Stomach (tissue), 19 donors: ENCODE measurements at places on chromosomes 5 and 9. TPM values are rescaled to one million over a fixed set of nuclear protein-coding genes. Genes with fewer than 3 reads are reported as not detected.
A peak's percentile ranks its signal among the peaks of the same experiment; 100 is the strongest.

DNA sequence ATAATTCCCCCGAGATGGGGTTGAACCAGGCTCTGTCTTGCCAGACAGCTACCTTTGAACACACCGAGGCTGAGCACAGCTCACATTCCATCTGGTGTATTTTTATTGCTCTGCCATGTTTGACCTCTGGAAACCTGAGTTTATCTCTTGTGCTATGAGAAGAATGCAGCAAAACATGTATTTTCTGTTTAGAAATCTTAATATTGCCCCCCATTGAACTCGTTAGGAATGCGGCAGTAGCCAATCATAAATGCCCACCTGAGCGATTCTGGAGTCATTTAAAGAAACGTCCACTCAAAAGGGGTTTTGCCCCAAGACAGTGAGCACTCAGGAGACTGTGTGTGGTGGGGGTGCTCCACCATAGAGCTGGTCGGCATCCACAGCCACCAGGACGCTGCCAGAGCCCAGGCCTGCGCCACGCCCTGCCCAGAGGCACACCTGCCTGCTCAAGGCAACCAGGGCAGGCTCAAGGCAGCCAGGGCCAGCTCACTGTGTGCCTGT, 26.9 kb downstream of the FGD3 start:
- no peaks in the 10 kb centered on the region for H3K36me3 ChIP-seq
- H3K4me1 ChIP-seq = no peaks in the 10 kb centered on the region
- no peak overlapping the region for H3K27ac ChIP-seq
- no peaks in the 10 kb centered on the region for H3K27me3 ChIP-seq

DNA sequence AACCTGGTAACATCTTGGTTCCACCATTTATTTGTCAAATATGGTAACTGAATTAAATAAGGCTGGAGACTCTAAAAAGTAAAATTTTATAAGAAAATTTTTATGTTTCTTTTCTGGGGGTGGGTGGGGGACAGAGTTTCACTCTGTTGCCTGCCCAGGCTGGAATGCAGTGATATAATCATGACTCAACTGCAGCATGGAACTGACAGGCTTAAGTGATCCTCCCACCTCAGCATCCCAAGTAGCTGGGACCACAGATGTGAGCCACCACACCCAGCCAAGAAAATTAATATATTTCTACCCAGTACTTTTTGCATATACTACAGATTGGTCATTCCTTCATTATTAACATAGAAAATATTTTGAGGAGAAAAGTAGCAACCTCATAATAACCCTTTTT, 216.9 kb downstream of the DEPDC1B start:
- no peak overlapping the region for H3K27ac ChIP-seq
- H3K4me1 ChIP-seq = peaks cover 21% of the 10 kb centered on the region
- no peak overlapping the region for H3K4me3 ChIP-seq
- no peaks in the 10 kb centered on the region for H3K27me3 ChIP-seq

GRCh38 chr5:130627145-130627544, 537.9 kb downstream of the HINT1 start:
- H3K27me3 ChIP-seq = no peaks in the 10 kb centered on the region
- no peak overlapping the region for H3K27ac ChIP-seq
- H3K4me3 ChIP-seq = no peak overlapping the region
- no peaks in the 10 kb centered on the region for H3K36me3 ChIP-seq
- DNase-seq = no peak

GRCh38 chr9:36888551-36888950, 145.5 kb downstream of the PAX5 start:
- peaks cover 49% of the 10 kb centered on the region for H3K27me3 ChIP-seq
- H3K36me3 ChIP-seq = no peaks in the 10 kb centered on the region
- no peak overlapping the region for H3K4me3 ChIP-seq
- H3K27ac ChIP-seq = no peak overlapping the region
- DNase-seq = no peak

DNA sequence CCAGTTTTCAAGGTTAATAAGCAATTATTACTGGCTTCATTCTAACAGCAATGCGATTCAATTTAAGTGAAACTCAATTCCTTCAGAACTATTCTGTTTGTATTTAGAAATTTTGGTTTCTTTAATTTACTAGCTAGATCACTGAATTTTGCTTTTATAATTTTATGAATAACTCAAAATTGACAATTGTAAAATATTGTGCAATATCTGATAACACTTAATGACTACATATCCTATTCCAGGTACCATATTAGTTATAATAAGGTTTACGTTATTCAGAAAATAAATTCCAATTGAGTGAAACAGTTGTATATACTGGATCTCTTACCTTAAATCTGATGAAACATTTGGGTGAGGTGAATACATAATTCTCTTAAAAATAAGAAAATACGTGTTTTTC, 1348.3 kb upstream of the CDH6 start:
- H3K27me3 ChIP-seq = no peaks in the 10 kb centered on the region
- H3K27ac ChIP-seq = no peak overlapping the region
- no peak overlapping the region for H3K4me3 ChIP-seq
- no peak for DNase-seq
- no peaks in the 10 kb centered on the region for H3K36me3 ChIP-seq

DNA sequence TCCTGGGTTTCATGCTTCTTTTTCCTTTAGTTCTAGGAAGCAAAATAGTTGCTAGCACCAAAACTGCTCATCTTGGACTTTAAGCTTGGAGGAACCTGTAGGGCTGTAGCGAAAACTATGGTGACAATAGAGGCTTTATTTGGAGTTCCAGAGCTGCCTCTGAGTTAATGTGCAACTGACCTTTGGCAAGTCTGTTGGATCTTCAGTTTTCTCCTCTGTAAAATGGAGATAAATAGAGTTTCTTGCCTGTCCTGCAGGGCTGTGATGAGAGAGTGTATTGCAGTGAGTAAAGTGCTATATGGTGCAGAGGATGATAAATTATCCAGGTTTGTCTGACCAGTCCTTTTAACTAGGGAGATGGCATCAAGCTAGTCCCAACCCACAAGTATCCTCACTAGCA, 417.0 kb downstream of the MAN2A1 start:
- no peak for DNase-seq
- no peaks in the 10 kb centered on the region for H3K36me3 ChIP-seq
- peaks cover 11% of the 10 kb centered on the region for H3K27me3 ChIP-seq
- H3K4me1 ChIP-seq = no peaks in the 10 kb centered on the region
- H3K4me3 ChIP-seq = no peak overlapping the region

DNA sequence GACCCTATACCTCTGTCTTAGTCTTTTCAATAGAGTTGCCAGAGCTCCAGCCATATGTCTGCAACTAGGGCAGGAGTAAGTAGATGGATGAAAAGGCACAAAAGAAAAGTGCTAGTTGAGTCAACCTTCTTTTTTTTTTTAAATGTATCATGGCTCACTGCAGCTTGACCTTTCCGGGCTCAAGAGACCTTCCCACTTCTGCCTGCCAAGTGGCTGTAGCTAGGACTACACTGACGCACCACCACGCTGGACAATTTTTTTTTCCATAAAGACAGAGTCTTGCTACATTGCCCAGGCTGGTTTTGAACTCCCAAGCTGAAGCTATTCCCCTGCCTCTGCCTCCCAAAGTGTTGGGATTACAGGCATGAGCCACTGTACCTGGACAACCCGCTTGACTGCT, 27.3 kb downstream of the FOXE1 start:
- no peak for DNase-seq
- no peak overlapping the region for H3K4me3 ChIP-seq
- no peaks in the 10 kb centered on the region for H3K4me1 ChIP-seq
- no peak overlapping the region for H3K27ac ChIP-seq
- no peaks in the 10 kb centered on the region for H3K36me3 ChIP-seq
- H3K27me3 ChIP-seq = no peaks in the 10 kb centered on the region

- H3K4me1 ChIP-seq = peaks cover 10% of the 10 kb centered on the region
- peak; percentile 95 for DNase-seq
- H3K27ac ChIP-seq = peak overlapping the region; percentile 95
- peak overlapping the region; percentile 61 for H3K4me3 ChIP-seq
Measured at GRCh38 chr9:104968025-104968982, 40.3 kb upstream of the ABCA1 start.

DNA sequence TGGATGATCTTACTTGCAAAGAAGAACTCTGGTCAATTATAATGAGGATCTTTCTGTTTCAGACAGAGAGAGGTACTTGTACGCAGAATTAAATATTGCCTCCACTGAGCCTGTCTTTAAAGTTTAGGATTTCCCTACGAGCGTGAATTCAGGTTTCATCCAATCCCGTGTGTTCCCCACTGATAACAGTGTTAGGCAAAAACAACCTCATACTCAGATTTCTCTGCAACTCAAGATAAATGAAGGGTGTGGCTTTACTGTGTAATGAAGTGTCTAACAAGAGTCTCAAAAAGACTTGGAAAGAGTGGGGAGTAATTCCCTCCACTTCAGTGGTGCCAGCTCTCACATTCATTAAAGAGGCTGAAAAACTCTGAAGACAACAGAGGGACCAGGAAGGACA, 53.2 kb upstream of the ACO1 start:
- no peaks in the 10 kb centered on the region for H3K4me1 ChIP-seq
- H3K27ac ChIP-seq = no peak overlapping the region
- no peaks in the 10 kb centered on the region for H3K36me3 ChIP-seq
- H3K27me3 ChIP-seq = no peaks in the 10 kb centered on the region
- H3K4me3 ChIP-seq = no peak overlapping the region

- H3K27me3 ChIP-seq = no peaks in the 10 kb centered on the region
- no peak overlapping the region for H3K27ac ChIP-seq
- H3K4me3 ChIP-seq = no peak overlapping the region
- no peak for DNase-seq
Measured at GRCh38 chr9:91026266-91026665, 224.6 kb downstream of the SYK start.

DNA sequence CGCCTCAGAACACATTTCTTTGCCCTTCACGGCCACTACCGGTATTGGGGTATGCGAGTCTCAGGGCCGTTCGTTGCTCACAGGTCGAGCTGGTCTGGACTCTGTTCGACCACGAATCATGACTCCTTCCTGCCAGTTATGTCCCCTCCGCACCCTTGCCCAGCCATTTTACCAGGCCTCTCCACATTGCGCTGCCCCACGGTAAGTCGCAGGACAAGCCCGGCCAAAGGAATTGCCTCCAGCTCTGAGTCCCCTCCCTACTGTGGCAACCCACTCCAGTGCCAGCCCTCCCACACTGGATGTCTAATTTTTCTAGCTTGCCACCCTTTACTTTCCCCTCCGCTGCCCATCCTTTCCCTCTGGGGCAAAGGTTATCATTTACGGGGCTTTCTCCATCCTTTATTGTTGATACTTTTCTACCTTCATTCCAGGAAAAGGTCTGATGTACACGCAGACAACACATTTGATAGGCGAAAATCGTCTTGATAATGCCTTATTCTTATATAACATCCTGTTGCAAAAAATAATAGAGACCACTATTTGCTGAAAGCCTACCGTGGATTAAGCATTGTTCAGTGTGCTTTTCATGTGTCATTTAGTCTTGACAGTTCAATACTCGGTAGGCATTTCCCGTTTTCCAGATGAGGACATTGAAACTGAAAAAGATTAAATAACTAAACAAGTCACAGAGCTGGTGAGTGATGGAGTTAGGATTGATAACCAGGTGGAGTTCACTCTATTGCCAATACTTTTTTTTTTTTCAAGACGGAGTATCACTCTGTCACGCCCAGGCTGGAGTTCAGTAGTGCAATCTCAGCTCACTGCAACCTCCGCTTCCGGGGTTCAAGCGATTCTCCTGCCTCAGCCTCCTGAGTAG, 958 bp upstream of the HSPA5 start:
- DNase-seq = peak; percentile 27
- H3K4me1 ChIP-seq = peaks cover 35% of the 10 kb centered on the region
- H3K4me3 ChIP-seq = peak overlapping the region; percentile 73

- H3K27me3 ChIP-seq = no peaks in the 10 kb centered on the region
- H3K4me3 ChIP-seq = no peak overlapping the region
- DNase-seq = no peak
- H3K27ac ChIP-seq = no peak overlapping the region
Measured at GRCh38 chr9:108234811-108235210, 621.0 kb downstream of the ACTL7B start.

GRCh38 chr5:8842971-8843551, 702.8 kb downstream of the SEMA5A start:
- H3K4me1 ChIP-seq = no peaks in the 10 kb centered on the region
- no peak overlapping the region for H3K4me3 ChIP-seq
- peak overlapping the region; percentile 11 for H3K27ac ChIP-seq
- no peak for DNase-seq

- peak; percentile 92 for DNase-seq
- H3K27ac ChIP-seq = no peak overlapping the region
- no peaks in the 10 kb centered on the region for H3K27me3 ChIP-seq
- peaks cover 71% of the 10 kb centered on the region for H3K36me3 ChIP-seq
Measured at GRCh38 chr5:97162045-97162444, 19.6 kb upstream of the LIX1 start.

DNA sequence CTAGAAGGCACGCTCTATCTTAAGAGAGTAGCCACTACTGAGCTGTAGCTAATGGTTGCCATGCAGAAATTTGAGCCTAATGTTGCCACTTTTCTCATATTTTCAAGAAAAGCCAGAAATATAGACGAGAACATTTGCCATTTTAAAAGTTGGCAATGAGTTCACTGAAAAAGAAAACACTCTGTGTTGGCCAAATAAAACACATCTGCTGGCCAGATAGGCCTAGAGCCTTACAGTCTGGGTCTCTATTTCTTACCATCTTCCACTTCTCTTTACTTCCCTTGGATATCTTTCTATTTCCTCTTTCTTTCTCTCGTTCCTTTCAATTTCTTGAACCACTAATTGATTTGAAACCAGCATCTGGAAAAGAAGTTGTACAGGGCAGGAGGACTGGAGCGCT, 36.6 kb upstream of the VCAN start:
- H3K27me3 ChIP-seq = no peaks in the 10 kb centered on the region
- H3K36me3 ChIP-seq = no peaks in the 10 kb centered on the region
- no peak overlapping the region for H3K4me3 ChIP-seq
- H3K27ac ChIP-seq = no peak overlapping the region

GRCh38 chr9:111762556-111762955, 32.2 kb downstream of the SHOC1 start:
- no peaks in the 10 kb centered on the region for H3K4me1 ChIP-seq
- no peaks in the 10 kb centered on the region for H3K36me3 ChIP-seq
- H3K4me3 ChIP-seq = no peak overlapping the region
- no peak for DNase-seq
- no peaks in the 10 kb centered on the region for H3K27me3 ChIP-seq

DNA sequence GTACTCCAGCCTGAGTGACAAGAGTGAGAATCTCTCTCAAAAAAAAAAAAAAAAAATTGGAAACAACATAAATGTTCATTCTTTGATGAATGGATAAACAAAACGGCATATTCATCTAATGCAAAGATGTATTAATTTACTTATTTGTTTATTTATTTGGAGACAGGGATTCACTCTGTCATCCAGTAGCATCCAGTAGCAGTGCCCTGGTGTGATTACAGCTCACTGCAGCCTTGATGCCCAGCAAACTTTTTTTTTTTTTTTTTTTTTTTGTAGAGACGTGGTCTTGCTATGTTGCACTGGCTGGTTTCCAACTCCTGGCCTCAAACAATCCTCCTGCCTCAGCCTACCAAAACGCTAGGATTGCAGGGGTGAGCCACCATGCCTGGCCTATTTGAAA, 24.4 kb downstream of the OR2V2 start:
- no peak overlapping the region for H3K27ac ChIP-seq
- H3K4me1 ChIP-seq = no peaks in the 10 kb centered on the region
- H3K27me3 ChIP-seq = peaks cover 28% of the 10 kb centered on the region
- no peak overlapping the region for H3K4me3 ChIP-seq
- no peak for DNase-seq
- no peaks in the 10 kb centered on the region for H3K36me3 ChIP-seq

GRCh38 chr5:150245808-150246207, 43.8 kb downstream of the CAMK2A start:
- no peak overlapping the region for H3K27ac ChIP-seq
- DNase-seq = no peak
- no peaks in the 10 kb centered on the region for H3K27me3 ChIP-seq
- no peaks in the 10 kb centered on the region for H3K36me3 ChIP-seq
- no peak overlapping the region for H3K4me3 ChIP-seq

KIF24 gene
- 5.8 TPM for total RNA-seq

GRXCR2 gene
- not detected for total RNA-seq

KCNIP1 gene
- total RNA-seq = not detected

KCNV2 gene
- not detected for total RNA-seq

CDC20B gene
- total RNA-seq = not detected
